Stimulated activated CD8-positive, alpha-beta memory T cell treated with anti-CD3 and anti-CD28 coated beads, Interleukin-2, amount 100 ng/mL, for 1 hour (primary cell): ENCODE measurements at places on chromosomes 5 and 9.

GRCh38 chr5:71953866-71954265, 153.4 kb upstream of the MAP1B start:
- no peak for DNase-seq

GRCh38 chr9:3215658-3216057, 310.1 kb downstream of the RFX3 start:
- no peak for DNase-seq

GRCh38 chr9:110579862-110580219, 300 bp upstream of the SVEP1 start:
- no peak for DNase-seq

GRCh38 chr5:124742983-124743601, 3.3 kb downstream of the ZNF608 start:
- DNase-seq = no peak

DNA sequence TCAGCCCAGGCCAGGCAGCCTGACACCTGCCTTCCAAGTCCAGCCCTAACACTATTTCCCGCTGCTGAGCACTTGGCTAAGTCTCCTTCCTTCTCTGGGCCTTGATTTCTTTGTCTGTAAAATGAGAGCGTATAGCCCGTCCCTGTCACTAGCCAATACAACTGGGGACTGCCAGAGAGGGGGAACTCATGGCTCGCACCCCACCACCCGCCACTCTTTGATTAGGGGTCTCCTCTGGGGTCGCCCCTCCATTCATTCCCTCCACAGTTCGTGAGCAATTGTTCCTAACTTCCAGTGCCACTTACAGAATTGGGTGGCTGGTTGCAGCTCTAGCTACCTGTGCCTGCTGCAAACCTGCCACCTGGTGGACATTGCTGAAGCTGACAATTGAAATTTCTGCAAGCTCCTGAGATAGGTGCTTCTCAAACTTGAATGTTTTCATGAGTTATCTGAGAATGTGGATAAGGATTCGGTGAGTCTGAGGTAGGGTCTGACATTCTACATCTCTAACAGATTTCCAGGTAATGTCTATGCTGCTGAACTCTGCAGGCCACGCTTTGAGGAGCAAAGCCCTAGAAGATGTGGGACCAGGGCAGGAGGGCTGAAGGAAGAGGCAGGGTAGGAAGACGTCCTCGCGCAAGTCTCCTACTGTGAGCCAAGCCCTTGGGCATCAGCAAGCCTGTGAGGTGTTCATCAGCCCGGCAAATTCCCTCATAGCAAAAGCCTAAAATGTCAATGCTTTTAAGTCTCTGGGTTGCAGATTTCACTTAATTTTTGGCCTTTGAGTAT, 13.3 kb upstream of the RECK start:
- peak; percentile 31 for DNase-seq

- DNase-seq = no peak
These were observed 354.2 kb upstream of the EFNA5 start for GRCh38 chr5:108024986-108025385.

- no peak for DNase-seq
These were observed 76.7 kb upstream of the IFNE start for GRCh38 chr9:21558615-21559401.

DNA sequence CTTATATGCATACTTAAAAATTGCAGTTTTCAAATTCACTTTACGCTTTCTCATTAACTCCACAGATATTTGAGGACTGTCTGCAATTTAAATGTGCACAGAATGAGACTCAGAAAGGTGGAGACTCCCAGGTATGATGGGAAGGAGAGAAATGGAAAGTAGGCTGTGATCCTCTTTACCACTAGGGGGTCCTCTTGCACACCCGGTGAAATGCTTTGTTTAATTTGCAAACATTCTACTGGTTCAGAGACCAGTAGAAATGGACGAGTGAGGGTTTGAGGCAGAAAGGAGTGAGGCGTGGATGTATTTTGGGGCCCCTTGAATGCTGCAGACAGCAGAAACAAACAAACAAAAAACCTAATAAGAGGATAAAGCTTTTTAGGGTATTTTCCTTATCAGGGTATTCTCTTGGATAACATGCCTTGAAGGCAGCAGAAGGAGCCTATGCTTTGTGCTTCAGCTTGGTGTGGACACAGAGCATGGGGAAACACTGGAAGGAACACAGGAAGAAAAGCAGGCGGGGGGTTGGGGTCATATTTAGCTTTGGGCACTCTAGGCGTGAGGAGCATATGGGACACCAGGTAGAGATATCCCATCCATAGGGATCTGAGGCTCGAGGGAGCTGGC, 410.1 kb downstream of the DMRT2 start:
- DNase-seq = no peak

DNA sequence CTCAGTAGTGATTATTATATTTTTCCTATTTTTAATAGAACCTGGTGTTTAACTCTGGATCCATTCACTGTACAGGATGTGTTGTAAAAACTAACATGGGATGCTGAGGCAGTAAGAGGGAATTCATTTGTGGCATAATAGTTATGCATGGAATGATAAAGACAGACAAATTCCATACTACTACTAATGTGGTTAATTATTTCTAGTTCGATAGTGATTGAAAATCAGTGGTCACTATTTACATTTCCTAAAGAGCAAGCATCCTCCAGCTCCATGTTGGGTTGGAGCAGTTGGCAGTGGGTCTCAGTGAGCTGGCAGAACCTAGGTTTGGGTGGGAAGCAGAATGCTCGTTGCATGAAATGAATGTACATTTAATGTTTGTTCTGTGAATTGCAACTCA, 122.6 kb downstream of the SAXO1 start:
- no peak for DNase-seq

- DNase-seq = peak; percentile 8
These were observed 85.8 kb downstream of the MRPS27 start for GRCh38 chr5:72234265-72234700.

- DNase-seq = no peak
These were observed 304.6 kb upstream of the DMRT1 start for GRCh38 chr9:536597-537511.

GRCh38 chr5:180330810-180331646, 22.1 kb downstream of the GFPT2 start:
- DNase-seq = no peak

- DNase-seq = no peak
These were observed 64.9 kb upstream of the TJP2 start for GRCh38 chr9:69109152-69109551.

DNA sequence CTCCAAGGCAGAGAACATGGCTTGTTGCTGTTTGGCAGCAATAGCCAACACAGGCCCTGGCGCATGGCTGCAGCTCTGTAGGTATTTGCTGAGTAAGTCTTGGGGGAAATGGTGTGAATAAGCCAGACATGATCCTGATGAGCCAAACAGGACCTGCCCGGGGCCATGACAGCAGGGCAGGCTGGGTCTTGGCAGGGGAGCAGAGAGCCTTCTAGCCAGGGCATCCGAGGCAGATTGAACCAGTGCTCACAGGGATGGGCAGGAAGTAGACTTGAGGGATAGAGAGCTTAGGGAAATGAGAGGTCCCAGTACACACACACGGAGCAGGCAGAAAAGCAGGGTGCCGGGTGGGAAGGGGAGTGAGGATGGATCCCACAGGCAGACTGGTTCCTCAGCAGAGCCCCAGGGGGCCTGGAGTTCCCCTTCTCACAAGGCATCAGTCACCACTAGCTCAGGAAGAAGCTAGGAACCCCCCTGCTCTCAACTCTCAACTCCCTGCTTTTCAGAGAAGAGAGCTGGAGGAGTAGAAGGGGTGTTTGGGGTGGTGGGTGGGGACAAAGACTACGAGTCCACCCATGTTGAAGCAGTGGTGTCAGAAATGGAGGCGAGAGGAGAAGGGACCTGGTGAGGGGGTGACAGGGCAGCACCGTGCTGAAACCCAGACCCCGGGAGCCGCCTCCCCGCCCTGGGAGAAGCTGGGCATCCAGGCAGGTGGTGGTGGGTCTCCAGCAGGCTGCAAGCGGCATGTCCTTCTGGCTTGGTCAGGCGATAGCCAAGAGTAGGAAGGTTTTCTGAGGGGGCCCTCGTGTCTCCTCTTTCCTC, 111.1 kb downstream of the RGS3 start:
- DNase-seq = no peak

GRCh38 chr5:54491326-54491725, 26.2 kb upstream of the SNX18 start:
- no peak for DNase-seq

DNA sequence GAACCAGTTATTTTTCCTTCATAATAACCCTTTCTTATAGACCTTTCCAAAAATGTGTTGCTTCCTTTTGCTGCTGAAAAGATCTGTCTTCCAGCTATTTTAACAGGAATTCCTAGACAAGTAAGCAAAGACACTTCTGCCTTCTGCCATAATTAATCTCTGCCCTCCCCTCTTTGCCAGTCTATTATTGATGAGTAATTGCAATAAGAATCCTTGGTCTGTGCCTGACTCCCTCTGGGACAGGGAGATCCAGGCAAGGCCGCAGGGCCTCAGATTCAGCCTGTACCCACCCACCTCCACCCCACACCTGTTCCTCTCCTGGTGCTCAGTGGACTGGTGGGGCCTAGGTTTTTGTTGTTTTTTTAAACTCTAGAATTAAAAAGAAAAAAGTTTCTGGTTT, 8.3 kb downstream of the FOXD1 start:
- DNase-seq = no peak

DNA sequence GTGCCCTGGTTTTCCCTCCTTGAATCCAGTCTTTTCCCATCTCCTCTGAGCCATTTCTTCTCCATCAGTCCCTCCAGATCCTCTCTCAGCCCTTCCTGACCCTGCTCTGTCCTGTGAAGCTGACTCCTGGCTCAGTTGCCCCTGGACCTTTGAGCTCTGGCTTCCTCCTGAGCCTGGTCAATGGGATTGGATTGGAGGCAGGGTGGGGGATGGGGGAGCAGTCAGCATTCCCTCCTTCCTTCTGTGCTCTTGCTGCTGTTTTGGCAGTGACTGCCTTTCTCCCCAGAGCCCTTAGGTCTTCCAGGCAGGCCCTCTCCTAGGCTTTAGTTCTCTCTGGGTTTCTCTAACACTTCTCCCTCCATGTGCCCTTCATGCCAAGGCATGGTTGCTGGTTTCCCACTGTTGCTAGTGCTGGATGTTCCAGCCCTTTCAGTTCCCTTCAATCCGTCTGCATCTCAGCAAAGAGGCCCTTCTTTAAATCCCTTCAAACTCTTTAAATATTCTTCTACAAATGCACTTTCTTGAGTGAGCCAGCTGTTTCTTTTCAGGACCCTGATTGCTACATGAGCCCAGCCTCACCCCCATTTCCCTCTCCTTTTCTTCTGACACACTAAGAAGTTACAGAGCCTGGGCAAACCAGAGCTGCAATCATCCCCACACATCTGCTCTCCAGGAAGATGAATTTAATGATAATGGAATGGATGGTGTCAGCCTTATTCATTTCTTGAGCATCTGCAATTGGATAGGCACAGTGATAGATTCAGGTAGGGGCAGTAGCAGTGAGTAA, 2.2 kb downstream of the TNFSF15 start:
- DNase-seq = no peak

GRCh38 chr9:101738566-101739183, at the start of gene GRIN3A:
Gene GRIN3A (minus strand): TSS chr9:101738647. CDS start chr9:101737979, 668 bp downstream.
- DNase-seq = no peak

- DNase-seq = no peak
These were observed 577.5 kb upstream of the CLINT1 start for GRCh38 chr5:158436271-158437065.

- no peak for DNase-seq
These were observed 185.6 kb downstream of the DCP2 start for GRCh38 chr5:113162208-113162607.
